ENCODE measurements at places on chromosomes 16 and 17. TPM values are rescaled to one million over a fixed set of nuclear protein-coding genes. Genes with fewer than 3 reads are reported as not detected.

DNA sequence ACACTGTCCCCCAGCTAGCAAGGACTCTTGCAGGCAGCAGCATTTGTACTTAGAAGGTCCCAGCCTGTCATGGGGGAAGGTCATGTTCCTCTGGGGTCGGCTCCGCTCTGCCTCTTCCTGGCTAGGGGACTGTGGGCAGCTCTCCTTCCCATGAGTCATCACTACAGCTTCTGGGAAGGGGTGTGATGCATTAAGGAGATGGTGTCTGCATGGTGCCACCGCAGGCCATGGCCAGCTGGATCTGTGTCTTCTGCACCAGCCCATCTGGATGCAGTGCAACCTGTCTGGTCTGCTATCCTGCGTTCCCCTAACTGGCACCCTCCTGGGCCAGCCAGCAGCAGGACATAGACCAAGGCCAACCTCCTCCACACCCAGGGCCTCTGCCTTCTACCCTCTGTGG, 6.3 kb downstream of the STARD3 start:
- DNase-seq, result no peak

DNA sequence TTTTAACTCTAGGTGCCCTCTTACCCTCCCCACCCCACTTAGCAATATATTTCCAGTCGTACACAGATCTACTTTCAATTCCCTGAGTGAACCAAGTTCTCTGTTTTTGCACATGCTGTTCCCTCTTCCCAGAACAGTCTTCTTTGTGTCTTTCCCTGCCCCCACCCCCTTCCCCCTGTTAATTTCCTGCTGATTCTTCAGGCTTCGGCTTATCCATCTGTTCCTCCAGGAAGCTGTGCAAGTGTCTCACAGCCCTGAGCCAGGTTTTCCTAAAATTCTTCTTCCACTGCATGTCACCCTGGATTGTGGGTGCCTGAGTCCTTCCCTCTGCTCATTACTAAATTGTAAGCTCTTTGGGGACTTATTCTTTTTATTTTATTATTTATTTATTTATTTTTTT, 12.4 kb upstream of the SPOP start:
- DNase-seq, result no peak

- peak; percentile 81 for DNase-seq
These were observed 434 bp upstream of the CPSF4L start for GRCh38 chr17:73261952-73262675.

- no peak for DNase-seq
These were observed 71.1 kb downstream of the WWOX start for GRCh38 chr16:78170494-78170933.

DNA sequence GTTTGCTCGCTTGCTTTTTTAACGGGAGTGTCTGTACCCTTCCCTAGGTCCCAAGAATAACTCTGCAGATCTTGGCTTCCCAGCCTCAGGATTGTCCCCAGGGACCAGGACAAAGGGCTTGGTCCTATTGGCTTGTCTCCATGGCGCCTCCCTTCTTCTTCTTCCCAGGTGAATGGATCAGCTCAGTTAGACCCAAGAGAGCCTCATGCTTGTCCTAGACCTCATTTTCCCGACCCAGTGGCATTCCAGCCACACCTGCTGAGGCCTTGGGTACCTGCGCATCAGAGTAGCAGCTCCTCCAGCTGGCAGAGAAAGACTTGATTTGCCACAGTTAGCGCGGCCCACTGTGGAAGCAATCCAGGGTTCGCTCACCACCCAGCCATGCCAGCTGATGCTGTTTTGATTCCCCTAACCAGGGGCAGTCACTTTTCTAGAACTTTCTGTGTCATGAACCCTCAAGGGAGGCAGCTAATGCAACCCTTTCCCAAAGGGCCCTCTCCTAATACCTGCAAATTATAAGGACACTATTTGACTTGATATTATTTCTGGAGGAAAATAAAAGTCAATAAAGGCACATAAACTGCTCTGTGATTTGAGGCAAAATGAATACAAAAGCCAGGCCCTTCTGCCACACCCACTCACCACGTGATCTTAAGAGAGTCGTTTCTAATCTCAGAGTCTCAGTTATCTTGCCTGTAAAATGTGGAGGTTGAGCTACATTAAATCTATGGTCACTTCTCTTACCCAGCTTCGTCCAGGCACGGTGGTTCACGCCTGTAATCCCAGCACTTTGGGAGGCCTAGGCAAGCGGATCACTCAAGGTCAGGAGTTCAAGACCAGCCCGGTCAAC, 13.9 kb downstream of the GPR142 start:
- no peak for DNase-seq

GRCh38 chr17:19021622-19022083, 17.1 kb upstream of the FAM83G start:
- peak; percentile 59 for DNase-seq

GRCh38 chr17:39187152-39187830, 10.2 kb downstream of the CACNB1 start:
- DNase-seq, result no peak

Gene HP
- not detected for total RNA-seq

DNA sequence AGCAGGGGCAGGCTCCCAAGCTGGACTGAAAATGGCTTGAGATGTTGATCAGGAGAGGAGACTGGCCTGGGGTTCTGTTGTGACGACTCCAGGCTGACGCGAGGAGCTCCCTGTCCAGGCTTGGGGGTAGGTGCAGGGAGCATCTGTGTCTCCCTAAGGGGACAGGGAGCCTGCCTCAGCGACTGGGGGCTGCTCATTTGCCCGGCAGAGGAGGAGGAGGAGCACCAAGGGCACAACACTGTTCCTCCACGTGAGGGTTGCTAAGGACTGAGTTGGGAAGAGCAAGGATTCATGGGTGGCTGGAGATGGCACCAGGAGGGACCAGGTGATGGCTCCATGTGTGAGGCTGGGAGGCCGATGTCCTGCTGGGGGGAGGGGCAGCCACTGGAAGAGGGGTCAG, 53.3 kb downstream of the USP22 start:
- DNase-seq, result no peak

GRCh38 chr16:35305476-35305875, 1846.1 kb downstream of the TP53TG3F start:
- no peak for DNase-seq

GRCh38 chr16:4537376-4538343, 913 bp downstream of the CDIP1 start:
- DNase-seq, result no peak

- no peak for DNase-seq
These were observed 7.2 kb downstream of the MRPL27 start for GRCh38 chr17:50365649-50366393.

Gene CLDN7
- 0.34 TPM for total RNA-seq

Gene BOLA2B
- total RNA-seq, result 50.8 TPM

GRCh38 chr16:59053911-59054310, 319.8 kb upstream of the GOT2 start:
- DNase-seq, result no peak

Gene NXN
- 32.8 TPM for total RNA-seq

DNA sequence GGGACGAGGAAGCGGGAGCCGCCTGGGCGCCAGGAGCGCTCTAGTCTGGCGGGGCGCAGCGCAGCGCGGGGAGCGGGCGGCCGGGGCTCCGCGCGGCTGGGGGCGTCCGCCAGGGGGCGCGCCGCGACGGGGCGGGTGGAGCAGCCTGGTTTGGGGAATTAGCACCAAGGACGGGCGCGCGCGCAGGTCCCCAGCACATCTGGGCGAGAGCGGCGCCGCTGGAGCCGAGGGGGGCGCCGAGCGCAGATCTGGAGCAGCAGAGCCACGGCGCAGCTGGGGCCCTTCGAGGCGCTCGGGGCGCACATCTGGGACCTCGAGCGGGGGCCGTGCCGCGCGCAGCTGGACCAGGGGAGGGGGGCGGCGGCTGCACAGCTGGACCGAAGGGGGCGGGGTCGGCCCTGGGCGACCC, at the start of gene NXPH3:
Gene NXPH3 (plus strand): TSS at position 193 of the 409 bp plus-strand sequence. CDS start 349 bp downstream, outside the sequence.
- peak; percentile 65 for DNase-seq

Gene NETO2
- 34.6 TPM for total RNA-seq

- DNase-seq, result peak; percentile 85
These were observed 3.9 kb downstream of the CDH11 start for GRCh38 chr16:65117811-65118448.

Gene GP2
- not detected for total RNA-seq

Gene CDRT15
- total RNA-seq, result 0.36 TPM

DNA sequence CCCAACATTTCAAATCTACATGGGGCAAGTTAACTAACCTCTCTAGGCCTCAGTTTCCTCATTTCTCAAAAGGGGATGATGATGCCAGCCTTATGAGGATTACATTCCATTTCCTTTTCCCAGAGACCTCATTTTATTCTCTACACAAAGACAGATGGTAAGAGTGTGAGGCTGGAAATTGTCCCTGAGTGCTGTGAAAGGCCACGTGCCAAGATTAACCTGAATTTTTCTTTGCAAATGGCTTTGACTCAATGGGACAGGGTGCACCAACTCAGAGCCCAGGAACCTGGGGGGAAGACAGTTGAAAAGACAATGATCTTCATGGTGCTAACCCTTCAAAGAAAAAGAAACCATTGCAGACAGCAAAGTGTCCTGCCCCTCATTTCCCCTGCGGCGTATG, 332.8 kb downstream of the TMEM114 start:
- no peak for DNase-seq

Gene ZNF629
- total RNA-seq, result 29.8 TPM
